ENCODE measurements at places on chromosomes 4 and X.

- DNase-seq: no peak
These were observed 11.9 kb upstream of the TMEM185A start for GRCh38 chrX:149643496-149643895.

GRCh38 chrX:153782313-153782712, 1.5 kb downstream of the SRPK3 start:
- no peak for DNase-seq

DNA sequence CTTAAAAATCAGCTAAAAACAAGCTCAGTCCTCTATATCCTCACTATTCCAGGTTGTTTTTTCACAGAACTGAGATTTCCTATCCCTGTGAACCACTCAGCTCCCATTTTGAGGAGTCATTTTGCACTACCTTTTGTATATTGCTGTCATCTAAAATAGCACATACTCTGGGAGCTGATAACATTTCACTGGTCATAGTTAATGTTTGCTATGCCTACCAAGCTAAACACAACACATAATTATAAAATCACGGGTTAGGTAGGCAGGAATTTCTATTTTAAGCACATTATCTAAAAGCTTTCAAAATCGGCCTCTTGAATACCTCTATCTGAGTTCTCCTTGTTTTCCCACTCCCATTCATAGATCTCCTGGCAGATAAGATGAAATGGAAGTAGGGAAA, 882.0 kb upstream of the INTU start:
- no peak for DNase-seq

GRCh38 chr4:171288816-171289432, 524.3 kb upstream of the GALNTL6 start:
- DNase-seq: no peak

DNA sequence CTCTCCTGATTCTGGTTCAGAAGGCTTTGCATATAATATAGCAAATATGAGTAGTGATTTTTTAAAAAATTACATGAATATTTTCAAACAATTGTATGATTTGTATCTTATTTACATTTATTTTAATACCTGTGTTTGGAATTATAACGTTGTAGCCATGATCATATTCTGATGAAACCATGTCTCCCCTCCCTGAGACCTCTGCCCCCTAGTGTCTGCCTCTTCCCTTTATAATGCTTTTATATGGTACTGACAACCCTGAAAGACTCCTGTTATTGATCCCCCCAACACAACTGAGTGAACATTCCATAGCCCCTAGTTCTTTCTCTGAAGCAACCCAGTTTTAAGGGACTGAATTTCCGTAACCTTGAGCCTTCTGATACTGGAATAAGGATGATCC, 187.4 kb downstream of the SOX3 start:
- DNase-seq: no peak

All from MM.1S (cell line).